HepG2 (cell line): ENCODE measurements at places on chromosomes 3 and 15. TPM values are rescaled to one million over a fixed set of nuclear protein-coding genes. Genes with fewer than 3 reads are reported as not detected.
A peak's percentile ranks its signal among the peaks of the same experiment; 100 is the strongest.

Gene DISP2
- total RNA-seq: 0.09 and 0.15 TPM in 2 replicates

Gene RGMA
- not detected in 2 replicates for total RNA-seq

Gene ACP3
- not detected in 2 replicates for total RNA-seq

GRCh38 chr3:177604181-177604580 lies 406.9 kb upstream of the TBL1XR1 start:
- no peaks in the 10 kb centered on the region; the same call in 2 of the 3 replicates for H3K27me3 ChIP-seq
- H3K27ac ChIP-seq: no peak overlapping the region
- H3K36me3 ChIP-seq: no peaks in the 10 kb centered on the region
- H3K4me1 ChIP-seq: peaks cover 35% of the 10 kb centered on the region

DNA sequence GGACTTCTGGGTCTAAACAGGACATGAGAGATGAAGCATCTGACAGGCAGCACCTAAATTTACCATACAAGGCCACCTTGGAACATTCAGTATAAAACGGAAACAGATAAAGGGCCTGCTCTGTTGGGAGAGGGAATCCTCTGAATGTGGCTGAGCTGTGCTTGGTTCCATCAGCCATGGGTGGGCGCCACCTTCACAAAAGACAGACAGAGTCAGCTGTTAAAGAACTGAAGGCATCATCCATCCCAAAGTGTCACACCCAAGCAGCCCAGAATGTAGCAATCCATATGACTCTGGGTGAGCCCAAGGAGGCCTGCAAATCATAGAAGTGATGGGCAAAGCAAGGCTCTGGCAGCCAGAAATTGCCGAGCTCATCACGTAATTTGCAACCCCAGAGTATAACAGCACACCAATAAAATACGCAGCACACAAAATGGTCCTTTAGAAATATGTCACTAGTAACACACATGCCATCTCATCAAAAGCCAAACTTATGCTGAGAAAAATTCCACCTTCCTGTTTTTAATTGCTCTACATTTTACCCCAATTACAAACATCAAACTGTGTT lies 24.8 kb upstream of the RBP1 start:
- no peak overlapping the region for H3K27ac ChIP-seq
- no peaks in the 10 kb centered on the region for H3K27me3 ChIP-seq
- DNase-seq: no peak
- H3K4me1 ChIP-seq: no peaks in the 10 kb centered on the region

DNA sequence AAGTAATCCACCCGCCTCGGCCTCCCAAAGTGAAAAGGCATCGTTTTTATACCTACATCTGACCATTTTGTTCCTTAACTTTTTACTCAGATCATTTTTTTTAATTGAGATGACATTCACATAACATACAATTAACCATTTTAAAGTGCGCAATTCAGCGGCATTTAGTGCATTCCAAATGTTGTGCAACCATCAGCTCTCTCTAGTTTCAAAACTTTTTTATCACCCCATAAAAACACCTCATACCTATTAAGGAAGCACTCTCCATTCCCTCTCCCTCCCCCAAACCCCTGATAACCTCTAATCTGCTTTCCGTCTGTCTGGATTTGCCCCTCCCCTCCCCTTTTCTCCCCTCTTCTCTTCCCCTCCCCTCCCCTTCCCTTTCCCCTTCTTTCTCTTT lies 310.1 kb downstream of the UACA start:
- DNase-seq: no peak
- H3K27ac ChIP-seq: no peak overlapping the region
- H3K27me3 ChIP-seq: no peaks in the 10 kb centered on the region
- H3K36me3 ChIP-seq: no peaks in the 10 kb centered on the region

GRCh38 chr3:101806491-101806890 lies 27.5 kb downstream of the NXPE3 start:
- no peak overlapping the region for H3K4me3 ChIP-seq
- no peaks in the 10 kb centered on the region for H3K36me3 ChIP-seq
- H3K4me1 ChIP-seq: peaks cover 32% of the 10 kb centered on the region
- no peak overlapping the region for H3K27ac ChIP-seq

DNA sequence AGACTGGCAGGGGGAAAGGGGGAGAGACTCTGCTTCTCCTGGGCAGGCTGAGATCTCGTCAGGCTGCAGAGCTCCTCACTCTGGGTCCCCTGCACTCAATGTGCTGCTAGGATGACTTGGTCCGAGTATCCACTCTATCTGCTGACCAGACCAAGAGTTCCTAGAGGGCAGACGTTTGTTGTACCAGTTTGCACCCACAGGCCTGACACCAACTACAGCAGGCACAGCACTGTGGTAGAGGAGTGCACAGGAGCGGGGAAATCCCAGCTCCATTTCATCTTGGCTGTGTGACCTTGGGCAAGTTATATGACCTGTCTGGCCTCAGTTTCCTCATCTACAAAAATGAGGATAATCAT lies 29.0 kb downstream of the CCDC12 start:
- no peak overlapping the region for H3K4me3 ChIP-seq
- DNase-seq: no peak
- H3K4me1 ChIP-seq: peaks cover 88% of the 10 kb centered on the region
- peaks cover 8% of the 10 kb centered on the region; the same call in 1 of the 3 replicates for H3K36me3 ChIP-seq
- H3K27ac ChIP-seq: peak overlapping the region; percentile 45

DNA sequence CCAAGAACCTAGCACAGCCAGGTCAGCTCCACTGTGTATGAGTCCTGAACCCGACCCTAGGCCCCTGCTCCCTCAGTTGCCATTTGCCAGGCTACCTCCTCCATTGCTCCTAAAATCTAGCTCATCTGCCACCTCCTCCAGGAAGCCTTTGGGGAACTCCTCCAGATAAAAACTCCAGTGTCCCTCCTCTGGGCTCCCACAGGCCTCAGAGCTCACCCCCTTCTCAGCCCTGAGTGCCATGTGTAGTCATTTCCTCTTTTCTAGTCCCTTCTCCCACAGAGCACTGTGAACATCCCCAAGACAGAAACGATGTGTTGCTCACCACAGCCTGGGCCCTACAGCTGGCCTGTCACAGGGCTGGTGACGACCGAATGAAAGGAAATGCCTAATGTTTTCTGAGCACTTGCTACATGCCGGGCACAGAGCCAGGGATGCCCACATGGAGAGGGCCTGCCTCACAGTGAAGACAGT lies 61.0 kb downstream of the IQSEC1 start:
- no peak for DNase-seq
- H3K36me3 ChIP-seq: no peaks in the 10 kb centered on the region
- no peak overlapping the region for H3K27ac ChIP-seq

GRCh38 chr15:86183596-86184491 lies 104.2 kb downstream of the AGBL1 start:
- H3K4me3 ChIP-seq: no peak overlapping the region
- no peak overlapping the region for H3K27ac ChIP-seq
- H3K4me1 ChIP-seq: no peaks in the 10 kb centered on the region
- H3K27me3 ChIP-seq: no peaks in the 10 kb centered on the region
- no peaks in the 10 kb centered on the region for H3K36me3 ChIP-seq
- no peak for DNase-seq
